ENCODE measurements at places on chromosomes 7 and 10. TPM values are rescaled to one million over a fixed set of nuclear protein-coding genes. Genes with fewer than 3 reads are reported as not detected.

Gene SPDYE9
- not detected for total RNA-seq

Gene ACADSB
- 25.2 TPM for total RNA-seq

DNA sequence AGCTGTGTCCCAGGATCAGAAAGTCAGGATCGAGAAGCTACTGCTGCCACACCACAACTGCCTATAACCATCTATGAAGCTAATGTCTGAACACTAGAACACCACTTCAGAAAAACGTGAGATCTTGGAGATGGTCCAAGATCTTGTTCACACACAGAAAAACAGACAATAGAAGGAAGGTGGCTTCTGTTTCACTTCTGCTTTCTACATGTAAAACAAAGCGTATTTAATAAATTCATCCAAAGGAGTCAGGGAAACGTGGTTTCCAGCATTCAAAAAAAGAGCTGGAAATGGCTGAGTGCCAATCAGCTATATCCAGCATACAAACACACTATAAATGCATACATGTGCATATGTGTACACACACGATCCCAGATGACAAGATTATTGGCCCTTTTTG is 70.2 kb upstream of the CCDC71L start:
- no peak for DNase-seq

DNA sequence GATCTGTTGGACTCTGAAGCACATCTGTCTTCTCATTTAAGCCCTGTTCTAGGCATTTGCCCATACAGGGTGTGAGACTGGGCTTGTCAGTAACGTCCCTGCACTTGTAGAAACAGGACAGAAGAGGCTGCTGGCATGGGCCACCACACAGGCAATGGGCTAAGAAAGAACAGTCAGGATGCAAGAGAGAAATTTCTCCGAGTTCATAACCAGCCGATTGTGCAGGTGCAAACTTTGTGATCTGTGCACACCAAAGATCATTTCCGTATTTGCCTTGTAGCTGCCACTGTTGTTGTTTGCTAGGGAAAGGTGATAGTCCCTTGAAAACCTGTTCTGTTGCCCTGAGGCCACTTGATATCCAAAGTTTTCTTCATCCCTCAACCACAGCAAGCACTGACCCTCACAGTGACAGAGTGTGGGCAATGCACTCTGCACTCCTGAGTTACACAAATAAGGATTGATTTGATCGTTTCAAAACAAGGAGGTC is 20.3 kb downstream of the KLF6 start:
- DNase-seq: no peak

GRCh38 chr7:33129806-33130153 is 416 bp downstream of the BBS9 start:
- no peak for DNase-seq

GRCh38 chr10:128522551-128523308 is 396.5 kb upstream of the MKI67 start:
- no peak for DNase-seq

GRCh38 chr7:43112459-43112940 is at the start of gene HECW1:
Gene HECW1 (plus strand): TSS chr7:43112647. CDS start chr7:43243906, 131,259 bp downstream.
- DNase-seq: no peak

DNA sequence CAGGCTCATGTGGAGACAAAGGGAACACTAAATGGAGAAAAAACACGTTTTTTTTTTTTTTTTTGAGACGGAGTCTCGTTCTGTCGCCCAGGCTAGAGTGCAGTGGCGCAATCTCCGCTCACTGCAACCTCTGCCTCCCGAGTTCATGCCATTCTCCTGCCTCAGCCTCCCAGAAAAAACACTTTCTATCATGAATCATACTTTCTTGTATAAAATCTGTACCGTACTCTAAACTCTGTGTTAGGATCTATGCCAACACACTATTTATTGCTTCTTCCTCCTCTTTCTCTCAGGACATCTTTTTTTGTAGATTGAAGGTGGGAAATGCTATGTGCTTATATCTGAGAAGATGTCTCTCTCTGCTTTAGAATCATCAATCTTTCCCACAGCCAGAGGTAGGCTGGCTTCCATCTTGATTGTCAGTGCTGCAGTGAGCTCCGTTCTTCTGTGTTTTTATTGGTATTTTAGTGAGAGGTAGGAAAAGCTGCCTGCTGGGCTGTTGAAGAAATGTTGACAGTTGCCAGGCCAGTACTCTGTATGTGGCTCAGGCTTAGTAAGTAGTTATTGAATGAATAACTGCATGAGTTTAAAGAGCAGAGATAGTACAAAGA is 101.1 kb downstream of the GPR85 start:
- DNase-seq: peak; percentile 72

GRCh38 chr10:6669269-6669859 is 89.3 kb upstream of the PRKCQ start:
- peak; percentile 57 for DNase-seq
